Psoas muscle (tissue), 8 donors: ENCODE measurements at places on chromosomes 2 and 18. TPM values are rescaled to one million over a fixed set of nuclear protein-coding genes. Genes with fewer than 3 reads are reported as not detected.

The FNDC4 gene
- 3.9 TPM for total RNA-seq

The RNF144A gene
- total RNA-seq: 14.5 TPM

The SPDYA gene
- 0.61 TPM for total RNA-seq

The MFSD6 gene
- 5.4 TPM for total RNA-seq

The ANKRD53 gene
- 0.58 TPM for total RNA-seq

DNA sequence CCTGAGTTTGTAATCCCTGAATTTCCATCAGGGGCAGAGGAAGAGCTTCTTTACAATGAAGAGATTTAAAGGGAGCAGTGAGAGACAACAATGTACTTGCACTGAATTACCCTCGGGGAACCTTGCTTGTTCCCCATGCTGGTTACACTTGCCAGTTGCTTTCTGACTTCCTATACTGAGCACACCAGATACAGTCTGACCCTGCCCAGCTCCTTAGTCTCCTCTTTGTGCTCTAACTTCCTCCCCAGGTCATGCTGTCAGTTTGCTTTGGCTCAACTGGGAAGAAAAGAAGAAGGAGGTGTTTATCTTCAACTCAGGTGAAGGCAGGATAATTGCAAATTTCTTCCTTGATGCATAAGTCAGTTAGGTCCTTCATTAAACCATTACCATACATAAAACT, 658.4 kb downstream of the NYAP2 start:
- no peak for DNase-seq
- H3K36me3 ChIP-seq: no peaks in the 10 kb centered on the region
- no peaks in the 10 kb centered on the region for H3K27me3 ChIP-seq
- no peak overlapping the region for H3K4me3 ChIP-seq
- H3K27ac ChIP-seq: no peak overlapping the region
